Activated T-helper 9 cell treated with anti-CD3 and anti-CD28 coated beads, Interleukin-2, amount 50 U/mL, for 16 hours (primary cell): ENCODE measurements at places on chromosomes 11 and 22.

- peak; percentile 12 for DNase-seq
Measured at GRCh38 chr11:73152861-73153483, 10.9 kb upstream of the FCHSD2 start.

GRCh38 chr11:10601837-10602236, 33.4 kb upstream of the LYVE1 start:
- no peak for DNase-seq

GRCh38 chr11:113281052-113281725, 33.2 kb upstream of the TTC12 start:
- no peak for DNase-seq

DNA sequence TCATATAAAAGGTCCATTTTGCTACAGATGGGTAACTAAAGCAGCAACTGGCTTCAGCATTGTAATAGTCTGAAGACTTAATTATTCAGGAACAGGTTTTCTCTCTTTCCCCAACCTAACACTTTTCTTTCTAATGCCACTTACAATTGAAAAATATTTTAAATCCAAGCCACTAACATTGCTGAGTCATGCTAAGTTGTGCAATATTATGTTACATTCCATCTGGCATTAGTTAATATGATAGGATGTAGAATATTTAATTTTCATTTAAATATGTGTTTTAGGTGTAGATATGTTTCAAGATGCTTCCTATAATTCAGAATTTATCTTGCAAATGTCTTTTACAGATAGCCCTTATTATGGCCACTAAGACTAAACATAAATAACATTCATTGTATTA, 98.6 kb downstream of the KIF18A start:
- DNase-seq = no peak

- DNase-seq = no peak
Measured at GRCh38 chr11:76787911-76788596, 4.9 kb downstream of the TSKU start.

DNA sequence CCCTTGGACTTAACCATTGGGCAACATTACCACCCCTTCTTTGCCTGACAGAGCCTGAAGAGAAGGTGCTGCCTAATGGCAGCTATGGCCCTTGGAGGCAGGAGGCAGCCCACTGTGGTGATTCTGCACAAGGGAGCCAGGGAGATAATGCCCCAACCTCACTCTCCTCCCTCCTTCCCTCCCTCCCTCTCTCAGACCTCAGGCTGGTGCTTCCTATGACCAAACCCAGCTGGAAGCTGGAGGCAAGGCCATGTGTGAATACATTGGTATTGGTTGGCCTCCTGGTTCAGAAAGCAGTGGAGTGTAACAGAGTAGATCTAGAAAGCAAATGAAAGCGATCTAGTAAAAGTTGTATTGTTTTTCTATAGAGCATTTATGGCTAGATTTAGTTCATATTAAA, 233.1 kb downstream of the CSNK2A3 start:
- no peak for DNase-seq

DNA sequence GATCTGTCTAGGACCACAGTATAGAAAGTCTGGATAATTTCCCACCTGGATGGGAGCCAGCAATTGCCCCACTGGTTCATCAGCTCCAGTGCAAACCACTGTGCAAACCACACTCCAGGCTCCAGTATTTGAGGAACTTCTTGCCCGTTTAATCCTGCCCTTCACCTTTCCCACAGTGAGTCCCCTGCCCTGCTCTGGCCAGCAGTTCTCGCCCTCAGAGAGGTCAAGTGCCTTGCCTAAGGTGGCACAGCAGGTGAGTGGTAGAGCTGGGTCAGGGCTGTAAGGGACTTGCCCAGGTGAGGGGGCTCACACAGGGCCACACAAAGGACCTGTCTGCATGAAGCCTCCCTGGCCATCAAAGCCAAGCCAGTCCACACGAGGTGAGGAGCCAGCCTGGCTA, 24.1 kb downstream of the MS4A10 start:
- no peak for DNase-seq

DNA sequence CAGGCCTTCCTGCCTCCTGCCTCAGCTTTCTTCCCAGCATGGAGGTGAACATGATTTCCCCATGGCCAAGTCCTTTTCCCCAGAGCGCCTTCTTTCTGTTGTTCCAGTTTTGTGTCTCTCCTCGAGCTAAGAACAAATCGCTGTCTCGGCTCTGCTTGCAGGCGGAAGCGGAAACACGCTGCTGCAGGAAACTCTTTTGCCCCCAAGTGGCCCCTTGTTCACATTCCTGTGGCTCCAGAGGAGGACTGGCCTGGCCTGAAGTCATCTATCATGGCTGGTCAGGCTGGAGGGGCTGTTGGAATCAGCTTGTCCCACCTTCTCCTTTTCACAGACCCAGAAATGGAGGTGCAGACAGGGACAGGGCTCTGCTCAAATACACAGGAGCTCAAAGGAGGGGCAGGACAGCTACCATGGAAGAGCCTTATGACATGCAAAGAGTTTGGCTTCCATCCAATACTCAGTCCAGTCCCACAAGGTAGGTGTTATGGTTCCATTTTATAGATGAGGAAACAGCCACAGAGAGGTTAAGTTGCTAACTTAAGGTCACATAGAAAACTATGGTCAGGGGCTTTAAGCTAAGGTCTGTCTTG, 182.2 kb upstream of the SYT13 start:
- no peak for DNase-seq

DNA sequence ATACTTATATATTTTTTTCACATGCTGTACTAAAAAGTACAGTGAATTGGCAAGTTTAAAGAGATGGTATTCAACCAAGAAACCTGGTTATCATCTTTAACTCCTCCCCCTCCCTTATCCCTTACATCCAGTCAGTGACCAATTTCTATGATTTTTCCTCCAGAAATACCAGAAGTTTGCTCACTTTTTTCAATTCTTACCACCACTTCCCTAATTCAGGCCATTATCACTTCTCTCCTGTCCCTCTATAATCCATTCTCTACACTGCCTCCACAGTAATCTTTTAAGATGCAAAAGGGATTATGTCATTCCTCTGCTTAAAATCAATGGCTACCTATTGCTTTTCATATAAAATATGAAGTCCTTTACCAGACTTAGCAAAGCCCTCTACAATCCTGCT, 62.8 kb downstream of the CEP57 start:
- DNase-seq = no peak

GRCh38 chr11:45802531-45803317, 2.2 kb upstream of the SLC35C1 start:
- DNase-seq = no peak

DNA sequence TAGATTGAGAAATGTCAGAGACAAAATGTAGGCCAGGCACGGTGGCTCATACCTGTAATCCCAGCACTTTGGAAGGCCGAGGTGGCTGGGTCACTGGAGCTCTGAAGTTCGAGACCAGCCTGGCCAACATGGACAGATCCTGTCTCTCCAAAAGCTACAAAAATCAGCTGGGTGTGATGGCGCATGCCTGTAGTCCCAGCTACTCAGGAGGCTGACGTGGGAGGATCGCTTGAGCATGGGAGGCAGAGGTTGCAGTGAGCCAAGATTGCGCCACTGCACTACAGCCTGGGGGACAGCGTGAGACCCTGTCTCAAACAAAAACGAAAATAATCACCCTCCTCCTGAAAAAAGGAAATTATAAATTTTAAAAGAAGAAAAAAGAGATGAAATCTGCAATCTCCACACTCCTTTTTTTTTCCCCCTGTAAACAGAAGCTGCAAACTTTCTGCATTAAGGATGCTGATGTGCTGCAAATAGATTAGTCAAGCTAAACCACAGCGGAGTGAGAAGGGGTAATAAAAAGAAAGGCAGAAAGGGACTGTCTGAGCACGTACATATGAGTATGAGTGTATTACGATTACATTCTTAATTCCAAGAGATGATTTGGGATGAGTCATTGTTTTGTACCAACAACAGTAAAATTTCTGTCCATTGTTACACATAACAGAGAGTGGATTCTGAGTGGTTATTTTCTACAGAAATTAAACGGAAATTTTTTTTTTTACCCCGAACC, 87.3 kb downstream of the SIK3 start:
- DNase-seq = no peak

GRCh38 chr11:90639461-90639993, 416.7 kb upstream of the CHORDC1 start:
- DNase-seq = no peak

DNA sequence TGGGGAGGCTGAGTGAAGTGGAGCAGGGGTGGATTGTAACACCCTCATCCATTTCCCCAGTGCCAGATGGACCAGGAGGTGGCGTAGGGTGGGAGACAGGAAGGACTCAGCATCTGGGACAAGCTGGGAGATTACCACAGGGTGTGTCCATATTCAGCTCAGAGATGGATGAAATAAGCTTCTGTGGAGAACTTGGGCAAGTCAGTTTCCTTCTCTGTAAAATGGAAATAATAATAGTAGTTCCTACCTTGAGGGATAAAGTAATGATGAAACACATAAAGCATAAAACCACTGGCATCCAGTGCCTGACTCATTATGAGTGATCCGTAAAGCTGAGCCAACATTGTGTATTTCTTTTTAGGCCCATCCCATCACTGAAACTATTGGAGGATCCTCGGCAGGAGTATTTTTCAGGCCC, 607 bp upstream of the ROBO4 start:
- DNase-seq = no peak

DNA sequence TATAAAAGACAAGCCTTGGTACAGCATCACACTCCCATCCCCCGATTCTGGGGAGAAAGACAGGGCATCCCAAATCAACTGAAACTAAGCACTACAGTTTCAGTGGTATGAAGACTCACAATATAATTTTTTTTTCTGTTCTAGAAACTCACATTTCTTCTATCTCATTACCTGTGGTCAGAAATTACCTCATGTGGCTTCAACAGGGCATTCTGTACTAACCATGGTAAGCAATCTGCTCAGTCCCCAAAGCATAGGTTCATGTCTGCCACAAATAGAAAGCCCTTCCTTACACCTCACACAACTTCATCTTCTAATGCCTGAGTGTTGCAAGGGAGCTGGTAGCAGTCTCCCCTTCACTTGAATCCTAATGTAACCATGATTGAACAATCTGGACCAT, 147.4 kb upstream of the POU2AF2 start:
- no peak for DNase-seq

DNA sequence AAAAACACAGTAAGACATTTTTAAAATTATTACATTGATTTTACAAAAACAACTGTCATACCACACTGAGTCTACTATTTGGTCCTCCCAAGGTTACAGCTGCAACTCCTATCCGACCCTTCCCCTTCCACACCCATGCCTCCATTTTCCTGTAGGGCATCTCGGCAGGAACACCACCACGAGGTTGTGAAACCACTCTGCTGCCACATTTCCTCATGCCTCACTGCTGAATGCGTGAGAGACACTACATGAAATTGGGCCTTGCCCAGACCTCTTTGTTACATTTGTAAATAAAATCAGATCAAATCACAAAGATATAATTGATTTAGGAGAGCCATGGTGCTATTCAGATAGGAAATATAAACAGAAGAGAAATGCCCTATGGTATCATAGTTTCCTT, 2.0 kb downstream of the ARHGAP32 start:
- DNase-seq = no peak

DNA sequence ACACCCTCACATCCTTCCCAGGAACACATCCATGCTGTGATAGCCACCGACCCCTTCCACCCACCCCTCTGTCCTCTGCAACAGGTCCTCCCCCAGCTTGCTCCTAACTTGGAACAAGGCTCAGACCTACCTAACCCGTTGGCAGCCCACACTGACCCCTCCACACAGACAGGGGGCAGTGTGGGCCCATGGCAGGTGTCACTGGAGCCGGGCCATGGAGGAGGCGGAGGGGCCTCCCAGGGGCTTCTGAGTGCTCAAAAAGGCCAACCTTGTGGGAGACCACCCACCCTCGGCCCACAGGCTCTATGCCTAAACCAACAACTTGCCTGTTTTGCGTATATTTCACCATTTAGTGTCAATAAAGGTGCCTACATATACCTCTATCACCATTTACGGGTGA, 57.0 kb downstream of the CERK start:
- no peak for DNase-seq

GRCh38 chr11:3087373-3087772, 30.1 kb upstream of the CARS1 start:
- no peak for DNase-seq

DNA sequence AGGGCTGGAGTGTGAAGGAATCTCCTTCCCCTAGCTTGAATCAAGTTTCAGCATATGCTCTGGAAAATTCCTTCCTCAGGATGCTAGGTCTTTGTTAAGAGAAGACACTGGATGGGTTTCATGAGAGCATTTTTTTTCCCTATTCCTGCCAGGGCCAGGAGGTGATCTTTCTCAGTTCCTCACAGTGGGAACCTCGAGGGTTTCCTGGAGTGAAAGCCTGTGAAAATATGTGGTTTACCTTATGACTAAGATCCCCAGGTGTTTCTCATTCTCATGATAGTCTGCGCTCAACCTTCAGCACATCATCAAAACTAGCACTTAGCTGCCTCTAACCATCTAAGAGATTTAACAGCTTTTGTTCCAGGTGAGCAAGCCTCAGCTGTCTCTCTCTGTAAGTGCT, 985.3 kb upstream of the FAT3 start:
- no peak for DNase-seq

- DNase-seq = no peak
Measured at GRCh38 chr11:76365038-76365679, 15.8 kb downstream of the THAP12 start.

- no peak for DNase-seq
Measured at GRCh38 chr11:126514061-126514693, 158.7 kb downstream of the ST3GAL4 start.

- no peak for DNase-seq
Measured at GRCh38 chr11:69259096-69259495, 34.9 kb upstream of the MYEOV start.

- DNase-seq = no peak
Measured at GRCh38 chr22:39908737-39909136, 7.9 kb downstream of the GRAP2 start.

DNA sequence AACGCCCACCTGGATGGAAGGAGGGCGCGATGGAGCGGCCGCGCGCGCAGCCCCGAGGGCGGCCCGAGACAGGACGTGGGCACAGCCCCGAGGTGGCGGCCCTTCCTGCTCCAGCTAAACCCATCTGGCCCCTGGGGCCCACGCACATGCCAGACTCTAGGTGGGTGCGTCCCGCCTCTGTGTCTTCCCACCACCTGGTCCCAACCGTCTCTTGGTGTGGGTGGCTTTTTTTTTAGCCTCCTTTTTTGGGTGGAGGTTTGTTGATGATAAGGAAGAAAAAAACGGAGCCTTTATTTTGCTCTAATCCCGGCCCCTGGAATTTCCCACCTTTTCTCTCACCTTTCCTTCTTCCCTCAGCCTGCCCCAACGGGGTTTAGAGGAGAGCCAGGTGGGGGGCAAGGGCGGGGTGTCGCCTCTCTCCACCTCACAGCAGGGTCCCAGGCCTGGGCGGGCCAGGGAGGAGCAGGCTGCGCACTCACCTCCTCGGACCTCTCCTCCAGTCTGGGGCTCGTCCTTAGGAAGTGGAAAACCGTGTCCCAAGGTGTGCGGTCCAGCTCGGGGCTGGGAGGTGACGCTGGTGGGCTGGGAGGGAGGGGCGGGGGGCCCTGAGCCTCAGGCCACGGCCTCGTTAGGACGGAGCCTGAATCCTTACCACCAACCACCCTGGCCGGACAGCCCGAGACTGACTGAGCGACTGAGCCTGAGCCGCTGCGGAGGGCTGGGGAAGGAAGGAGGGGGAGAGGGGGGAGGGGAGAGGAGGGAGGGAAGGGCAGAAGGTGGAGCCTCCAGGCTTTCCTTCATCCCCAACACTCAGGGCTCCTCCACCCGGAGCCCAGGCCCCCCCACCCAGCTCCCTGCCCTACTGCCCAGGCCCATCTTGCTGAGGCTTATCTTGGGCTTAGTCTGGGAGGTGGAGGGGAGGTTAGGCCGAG, at the start of gene SOX10:
SOX10 (minus strand) TSS at position 696 of the 932 bp plus-strand sequence. CDS start 771 bp downstream, outside the sequence.
- no peak for DNase-seq

- no peak for DNase-seq
Measured at GRCh38 chr11:130614591-130614990, 166.1 kb downstream of the ADAMTS15 start.

GRCh38 chr11:33334627-33335026, 77.4 kb downstream of the HIPK3 start:
- no peak for DNase-seq
